ENCODE measurements at places on chromosomes 5 and 9. TPM values are rescaled to one million over a fixed set of nuclear protein-coding genes. Genes with fewer than 3 reads are reported as not detected.

CCL28 gene
- polyA plus RNA-seq, result not detected

TAF1L gene
- not detected for polyA plus RNA-seq

CD72 gene
- not detected for polyA plus RNA-seq

CORO2A gene
- not detected for polyA plus RNA-seq

TLX3 gene
- not detected for polyA plus RNA-seq

CSF1R gene
- 0.25 TPM for polyA plus RNA-seq

FSTL4 gene
- 174 TPM for polyA plus RNA-seq

IGIP gene
- 34.7 TPM for polyA plus RNA-seq

TAF11L10 gene
- not detected for polyA plus RNA-seq

LECT2 gene
- not detected for polyA plus RNA-seq

CCDC183 gene
- polyA plus RNA-seq, result not detected

RASGEF1C gene
- polyA plus RNA-seq, result not detected

PKD2L2 gene
- not detected for polyA plus RNA-seq

CDKN2B gene
- 25.9 TPM for polyA plus RNA-seq

All from Purkinje cell (primary cell).